ENCODE measurements at places on chromosomes 4 and X.

- no peak for DNase-seq
These were observed 8.8 kb downstream of the LHFPL1 start for GRCh38 chrX:112670977-112671376.

DNA sequence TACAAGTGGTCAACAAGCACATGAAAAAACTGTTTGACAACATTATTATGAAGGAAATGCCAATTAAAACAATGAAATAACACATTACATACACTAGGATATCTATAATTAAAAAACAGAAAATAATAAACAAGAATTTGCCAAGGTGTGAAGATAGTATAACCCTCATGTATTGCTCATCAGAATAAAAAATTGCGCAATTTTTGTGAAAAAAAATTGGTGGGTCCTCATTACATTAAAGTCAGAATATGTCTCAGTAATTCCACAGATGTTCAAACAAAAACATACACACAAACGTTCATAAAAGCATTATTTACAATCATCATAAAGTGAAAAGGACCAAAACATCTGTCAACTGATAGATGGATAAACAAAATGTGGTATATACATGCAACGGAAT lies 63.0 kb upstream of the AR start:
- DNase-seq = no peak

- DNase-seq = no peak
These were observed 22.1 kb upstream of the NDST3 start for GRCh38 chr4:118012142-118012541.

GRCh38 chr4:20474119-20474518 lies 222.4 kb downstream of the SLIT2 start:
- DNase-seq = no peak

DNA sequence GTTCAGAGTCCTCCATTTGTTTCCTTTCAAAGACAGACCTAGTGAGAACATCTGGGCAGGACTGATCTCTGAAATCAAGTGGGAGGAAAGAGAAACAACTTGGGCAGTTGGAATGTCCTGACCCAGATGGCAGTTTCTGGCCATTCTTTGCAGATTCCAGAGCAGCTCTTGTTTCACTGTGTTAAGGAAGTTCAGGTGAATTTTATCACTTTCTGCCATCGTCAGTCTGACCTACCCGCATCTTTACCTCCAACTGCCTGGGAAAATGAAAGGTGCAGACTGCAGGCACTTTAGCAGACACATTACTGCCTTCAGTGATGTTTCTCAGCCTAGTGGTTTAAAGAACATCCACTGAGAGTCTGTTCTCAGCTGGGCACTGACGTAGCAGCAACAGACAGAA lies 216.2 kb downstream of the CEP135 start:
- DNase-seq = no peak

- DNase-seq = no peak
These were observed 387.5 kb downstream of the PDGFC start for GRCh38 chr4:156584100-156584499.
